ENCODE measurements at places on chromosomes 6 and 20.
A peak's percentile ranks its signal among the peaks of the same experiment; 100 is the strongest.

DNA sequence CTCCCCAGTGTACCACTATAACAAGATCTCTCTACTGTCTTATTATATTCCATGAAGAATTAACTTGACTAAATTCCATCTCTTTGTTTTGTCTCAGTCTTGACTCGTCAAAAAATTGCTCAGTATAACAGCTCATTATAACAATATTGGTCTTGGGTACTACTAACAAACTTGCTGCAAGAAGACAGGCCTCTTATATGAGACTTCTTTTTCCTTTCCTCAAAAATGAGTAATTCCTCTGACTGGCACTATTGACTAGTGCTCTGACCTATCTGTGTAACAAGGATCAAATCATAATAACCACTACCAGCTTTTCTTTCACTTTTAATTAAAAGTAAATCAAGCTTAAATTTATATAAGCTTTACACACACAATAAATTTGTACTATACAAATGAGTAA lies 91.3 kb upstream of the THEMIS start:
- DNase-seq: no peak

DNA sequence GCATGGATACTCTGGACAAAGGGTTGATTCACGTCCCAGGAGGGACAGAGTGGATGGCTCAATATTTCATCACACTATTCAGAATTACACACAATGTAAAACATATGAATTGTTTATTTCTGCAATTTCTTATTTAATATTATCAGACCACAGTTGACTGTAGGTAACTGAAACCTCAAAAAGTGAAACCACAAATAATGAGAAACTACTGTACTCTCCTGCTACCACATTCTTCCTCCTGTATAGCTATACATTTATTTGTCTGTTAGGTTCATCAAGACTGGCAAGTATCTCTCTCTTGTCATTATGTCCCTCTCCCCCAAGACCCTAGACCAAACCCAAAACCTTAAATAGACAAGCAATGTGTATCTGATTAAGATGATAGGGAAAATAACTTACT lies 60.0 kb downstream of the SYCP2 start:
- DNase-seq: no peak

GRCh38 chr6:157988700-157989063 lies 7.0 kb downstream of the SYNJ2 start:
- no peak for DNase-seq

DNA sequence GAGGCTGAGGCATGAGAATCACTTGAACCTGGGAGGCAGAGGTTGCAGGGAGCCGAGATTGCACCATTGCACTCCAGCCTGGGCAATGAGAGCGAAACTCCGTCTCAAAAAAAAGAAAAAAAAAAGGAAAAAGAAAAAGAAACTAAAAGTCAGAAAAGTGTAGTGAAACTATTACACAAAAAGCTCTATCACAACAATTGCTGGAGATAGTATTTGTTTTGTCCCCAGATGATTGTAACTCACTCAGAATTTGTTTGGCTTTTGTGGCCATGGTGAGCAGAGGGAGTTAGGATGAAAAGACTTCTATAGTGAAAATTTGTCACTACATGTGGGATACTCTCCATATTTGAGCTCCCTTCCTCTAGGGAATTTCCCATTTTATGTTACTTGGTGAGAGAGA lies 5.2 kb upstream of the GOPC start:
- DNase-seq: no peak

DNA sequence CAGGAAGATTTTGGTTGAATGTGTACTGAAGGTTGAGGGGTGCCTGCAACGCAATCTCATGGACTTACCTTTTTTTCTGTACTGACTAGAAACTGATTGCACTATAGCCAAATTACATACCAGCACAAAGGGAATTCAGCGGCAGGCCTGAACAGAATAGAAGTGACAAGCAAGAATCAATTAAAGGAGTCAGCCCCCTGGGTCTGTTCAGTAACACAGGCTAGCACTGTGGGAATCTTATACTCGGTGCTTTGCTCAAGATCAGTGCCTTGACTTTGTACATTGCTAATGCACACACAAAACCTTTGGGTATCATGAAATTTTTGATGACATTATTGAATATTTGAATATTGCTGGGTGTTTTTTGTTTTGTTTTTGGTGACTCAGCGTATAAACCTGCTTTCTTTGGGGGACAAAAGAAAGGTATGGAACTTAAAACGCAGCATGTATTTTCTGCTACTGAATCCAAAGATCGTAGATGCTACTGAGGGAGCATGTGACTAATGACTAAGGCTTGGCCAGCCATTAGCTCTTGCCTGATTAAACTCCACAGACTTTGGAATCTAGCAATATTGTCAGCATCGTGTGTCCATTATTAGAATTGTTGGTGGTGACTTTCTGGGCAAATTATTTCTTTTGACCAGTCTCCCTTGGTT lies 236.6 kb downstream of the ARID1B start:
- DNase-seq: no peak

- DNase-seq: peak; percentile 77
Observed at GRCh38 chr6:111482959-111483735, at the start of gene REV3L. TSS of gene REV3L (minus strand) at chr6:111483218. CDS start at chr6:111482888, 330 bp downstream.

GRCh38 chr6:100203400-100203799 lies 209.4 kb upstream of the MCHR2 start:
- no peak for DNase-seq

GRCh38 chr6:34692280-34692679 lies 4.3 kb downstream of the ILRUN start:
- DNase-seq: no peak

DNA sequence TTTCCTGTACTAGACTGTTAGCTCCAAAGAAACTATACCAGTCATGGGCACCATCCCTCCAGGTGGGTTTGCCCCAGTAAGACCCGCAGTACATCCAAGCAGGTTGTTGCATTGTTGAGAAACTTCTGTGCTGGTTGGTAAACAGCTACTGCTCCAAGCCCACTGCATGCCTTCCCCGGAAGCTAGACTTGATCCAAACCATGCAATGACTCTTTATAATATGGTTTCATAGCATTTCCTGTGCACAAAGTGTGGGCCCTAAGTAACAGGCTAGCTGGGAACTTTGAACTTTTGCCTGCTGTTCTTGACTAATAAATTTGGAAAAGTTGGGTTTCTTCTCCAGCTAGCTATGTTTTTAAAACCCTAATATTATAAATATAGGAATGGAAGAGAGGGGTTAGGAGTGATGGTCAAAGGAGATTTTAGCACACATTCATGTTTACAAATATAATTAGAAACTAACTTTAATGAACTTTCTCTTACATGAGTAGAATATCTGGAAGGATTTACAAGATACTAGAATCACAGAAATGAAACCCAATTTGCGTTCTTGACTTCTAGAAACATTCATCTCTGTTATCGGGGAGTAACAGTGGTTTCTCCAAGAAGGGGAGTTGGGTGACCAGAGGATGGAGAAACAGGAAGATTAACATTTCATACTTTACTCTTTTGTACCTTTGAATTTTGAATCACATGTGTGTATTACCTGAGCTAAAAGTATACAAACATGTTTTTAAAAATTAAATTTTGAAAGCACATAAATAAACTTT lies 51.7 kb downstream of the GFOD1 start:
- no peak for DNase-seq

- DNase-seq: no peak
Observed at GRCh38 chr6:100194535-100194934, 200.5 kb upstream of the MCHR2 start.

- DNase-seq: no peak
Observed at GRCh38 chr6:12903246-12903645, 186.7 kb downstream of the PHACTR1 start.

GRCh38 chr6:115765966-115766365 lies 294.7 kb downstream of the FRK start:
- no peak for DNase-seq

DNA sequence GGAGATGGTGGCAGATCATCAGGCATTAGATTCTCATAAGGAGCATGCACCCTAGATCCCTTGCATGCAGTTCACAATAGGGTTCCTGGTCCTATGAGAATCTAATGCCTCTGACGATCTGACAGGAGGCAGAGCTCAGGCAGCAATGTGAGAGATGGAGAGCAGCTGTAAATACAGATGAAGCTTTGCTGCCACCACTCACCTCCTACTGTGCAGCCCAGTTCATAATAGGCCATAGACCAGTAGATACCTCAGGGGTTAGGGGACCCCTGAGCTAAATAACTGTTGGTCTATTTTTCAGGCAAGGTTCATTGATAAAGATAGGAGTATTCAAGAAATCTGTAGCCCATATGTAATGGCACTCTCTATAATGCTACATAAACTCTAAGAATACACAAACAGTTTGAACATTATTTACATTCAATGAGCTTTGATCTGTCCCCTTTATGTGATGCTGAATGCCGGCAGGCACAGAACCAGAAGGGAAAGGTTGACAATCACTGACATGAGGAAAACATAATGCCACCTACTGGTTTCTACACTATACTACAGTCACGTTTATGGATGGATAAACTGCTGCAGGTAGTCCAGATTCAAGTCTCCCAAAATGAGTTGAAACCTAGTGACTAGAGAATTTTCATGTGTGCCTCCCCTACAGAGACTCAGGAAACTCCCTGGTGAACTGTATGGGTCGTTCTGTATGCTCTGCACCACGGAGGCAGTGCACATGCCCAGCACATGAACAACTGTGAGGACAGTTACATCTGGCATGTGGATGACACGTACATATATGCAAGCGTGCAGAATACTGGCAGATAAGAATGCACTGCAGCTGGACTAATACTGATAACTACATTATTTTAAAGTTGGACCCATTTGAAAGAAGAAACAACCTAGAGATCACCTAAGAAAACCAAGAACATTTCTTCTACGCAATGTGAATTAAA lies 72.0 kb downstream of the DST start:
- DNase-seq: peak; percentile 75

DNA sequence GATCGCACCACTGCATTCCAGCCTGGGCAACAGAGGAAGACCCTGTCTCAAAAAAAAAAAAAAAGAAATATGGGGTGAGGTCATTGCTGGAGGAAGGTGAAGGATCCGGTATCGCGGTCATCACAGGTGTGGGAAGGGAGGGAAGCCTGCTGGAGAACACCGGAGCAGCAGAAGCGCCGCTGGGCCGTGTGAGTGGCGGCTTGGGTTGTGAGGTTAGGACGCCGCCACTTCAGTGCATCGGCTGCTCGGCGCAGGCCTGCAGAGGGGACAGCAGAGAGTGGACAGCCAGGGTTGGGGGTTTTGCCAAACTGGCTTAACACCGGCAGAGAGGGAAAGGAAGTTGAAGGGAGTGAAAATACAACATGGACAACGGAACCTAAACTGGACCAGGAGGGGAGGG lies 5.4 kb downstream of the TLDC2 start:
- no peak for DNase-seq

DNA sequence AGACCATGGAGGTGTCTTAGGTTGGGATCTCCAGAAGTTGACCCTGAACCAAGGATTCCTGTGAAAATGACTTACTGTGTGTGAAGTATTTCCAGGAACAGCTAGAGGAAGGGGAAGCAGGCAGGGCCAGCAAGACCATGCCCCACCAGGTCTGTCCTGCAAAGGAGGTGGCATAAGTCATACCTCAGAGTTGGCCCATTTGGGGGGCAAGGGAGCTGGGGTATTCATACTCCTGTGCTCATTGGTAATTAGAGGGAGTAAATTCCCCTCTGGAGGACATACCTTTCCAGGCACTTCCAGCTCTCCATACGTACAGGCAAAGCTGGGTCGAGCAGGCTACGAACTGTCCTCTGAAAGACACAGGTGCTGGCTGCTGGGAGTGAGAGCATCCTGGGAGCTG lies 72.4 kb downstream of the STK35 start:
- no peak for DNase-seq

DNA sequence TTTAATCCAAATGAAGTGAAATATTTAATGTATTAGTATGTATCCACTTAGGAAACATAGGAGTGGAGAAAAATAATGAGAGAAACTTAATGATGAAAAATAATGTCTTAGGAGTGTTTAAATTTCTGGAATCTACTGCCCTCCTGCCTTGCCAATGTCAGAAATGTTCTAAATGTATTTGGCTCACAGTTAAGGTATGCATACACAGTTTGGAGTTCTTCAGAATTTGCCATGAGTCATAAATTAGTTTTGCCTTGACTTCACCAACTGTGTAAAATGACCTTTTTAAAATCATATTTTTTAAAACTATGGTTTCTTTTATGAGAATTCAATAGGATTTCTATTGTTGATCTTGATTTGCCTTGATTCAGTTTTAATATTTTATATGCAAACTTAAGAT lies 191.7 kb upstream of the HSF2 start:
- DNase-seq: no peak

GRCh38 chr6:84172574-84172973 lies 54.9 kb downstream of the CEP162 start:
- DNase-seq: no peak

DNA sequence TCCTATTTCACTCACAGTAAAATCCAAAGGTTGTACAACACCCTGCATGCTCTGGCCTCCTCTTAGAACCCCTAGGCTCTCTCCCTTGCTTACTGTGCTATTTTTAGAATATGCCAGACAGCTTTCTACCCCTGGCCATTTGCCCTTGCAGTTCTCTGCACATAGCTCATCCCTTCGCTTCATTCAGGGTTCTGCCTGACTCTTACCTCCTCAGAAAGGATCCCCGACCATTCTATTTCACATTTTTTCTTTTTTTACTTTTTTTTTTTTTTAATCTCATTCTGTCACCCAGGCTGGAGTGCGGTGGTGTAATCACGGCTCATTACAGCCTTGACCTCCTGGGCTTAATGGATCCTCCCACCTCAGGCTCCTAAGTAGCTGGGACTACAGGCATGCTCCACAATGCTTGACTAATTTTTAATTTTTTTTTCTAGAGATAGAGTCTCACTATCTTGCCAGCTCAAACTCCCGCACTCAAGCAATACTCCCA lies 33.6 kb downstream of the COMMD7 start:
- DNase-seq: no peak

DNA sequence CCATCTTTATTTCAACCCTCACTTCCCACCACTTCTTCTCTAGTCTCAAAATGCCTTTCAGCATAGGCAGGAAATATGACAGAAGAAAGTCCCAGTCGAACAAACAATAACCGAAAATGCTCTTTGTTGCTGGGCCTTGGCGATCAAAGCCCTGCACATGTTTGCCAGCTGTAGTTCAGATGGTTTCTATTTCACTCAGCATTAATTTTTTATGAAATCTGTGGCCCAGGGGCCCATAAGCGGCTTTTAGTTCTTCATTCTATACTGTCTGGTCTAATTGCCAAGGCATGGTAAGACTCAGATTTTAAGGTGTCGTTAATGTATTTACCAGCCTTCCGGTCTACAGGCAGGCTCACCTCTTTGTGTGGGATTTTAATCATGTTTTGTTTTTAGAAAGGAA lies 10.9 kb upstream of the F13A1 start:
- no peak for DNase-seq

- peak; percentile 68 for DNase-seq
Observed at GRCh38 chr20:48669946-48670605, 157.7 kb downstream of the PREX1 start.

- DNase-seq: no peak
Observed at GRCh38 chr20:8400486-8400885, 268.4 kb downstream of the PLCB1 start.

DNA sequence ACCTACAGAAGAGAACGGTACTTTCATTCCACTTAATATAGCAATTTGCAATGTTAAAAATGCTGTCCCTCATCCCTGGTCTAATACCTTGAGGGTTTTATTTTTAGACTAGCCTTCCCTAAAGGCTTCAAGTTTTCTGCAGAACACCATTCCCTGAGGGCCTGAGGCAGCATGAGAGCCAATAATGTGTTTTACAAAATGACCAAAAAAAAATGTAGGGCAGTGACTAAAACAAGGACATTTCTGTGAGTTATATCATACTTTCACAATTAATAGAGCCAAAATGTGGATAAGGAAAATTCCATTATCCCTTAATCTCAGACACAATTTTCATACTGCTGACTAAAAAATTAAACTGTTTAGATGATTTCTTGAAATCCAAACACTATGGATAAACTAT lies 22.7 kb downstream of the GPR63 start:
- no peak for DNase-seq
